CD4-positive, alpha-beta T cell treated with Interleukin-15 for 1 hour (primary cell): ENCODE measurements at places on chromosomes 13 and 19.

- no peak for DNase-seq
These were observed 10.2 kb upstream of the SIGLEC6 start for GRCh38 chr19:51541458-51542357.

- peak; percentile 67 for DNase-seq
These were observed 58.0 kb upstream of the CYSLTR2 start for GRCh38 chr13:48595431-48596429.

GRCh38 chr13:40152145-40152544 is 496.7 kb downstream of the COG6 start:
- DNase-seq, result no peak

DNA sequence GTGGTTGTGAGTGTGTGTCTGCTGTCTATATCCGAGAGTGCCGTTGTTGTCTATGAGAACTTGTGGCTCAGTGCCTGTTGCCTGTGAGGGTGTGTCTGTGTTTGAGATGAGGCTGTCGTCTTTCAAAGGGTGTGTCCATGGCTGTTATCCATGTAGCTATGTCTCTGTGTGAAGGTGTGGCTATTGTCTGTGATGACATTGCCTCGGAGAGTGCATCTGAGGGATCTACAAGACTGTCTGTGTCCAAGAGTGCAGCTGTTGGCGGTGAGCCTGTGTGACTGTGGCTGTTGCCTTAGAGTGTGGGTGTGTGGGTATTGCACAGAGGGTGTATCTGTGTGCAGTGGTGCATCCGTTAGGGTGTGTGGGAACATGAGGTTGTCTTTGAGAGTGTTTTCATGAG is 4.9 kb downstream of the NUMBL start:
- DNase-seq, result no peak

- DNase-seq, result no peak
These were observed 39.1 kb upstream of the RNF113B start for GRCh38 chr13:98216135-98216565.

- no peak for DNase-seq
These were observed 9.3 kb upstream of the MISP start for GRCh38 chr19:741506-742131.

DNA sequence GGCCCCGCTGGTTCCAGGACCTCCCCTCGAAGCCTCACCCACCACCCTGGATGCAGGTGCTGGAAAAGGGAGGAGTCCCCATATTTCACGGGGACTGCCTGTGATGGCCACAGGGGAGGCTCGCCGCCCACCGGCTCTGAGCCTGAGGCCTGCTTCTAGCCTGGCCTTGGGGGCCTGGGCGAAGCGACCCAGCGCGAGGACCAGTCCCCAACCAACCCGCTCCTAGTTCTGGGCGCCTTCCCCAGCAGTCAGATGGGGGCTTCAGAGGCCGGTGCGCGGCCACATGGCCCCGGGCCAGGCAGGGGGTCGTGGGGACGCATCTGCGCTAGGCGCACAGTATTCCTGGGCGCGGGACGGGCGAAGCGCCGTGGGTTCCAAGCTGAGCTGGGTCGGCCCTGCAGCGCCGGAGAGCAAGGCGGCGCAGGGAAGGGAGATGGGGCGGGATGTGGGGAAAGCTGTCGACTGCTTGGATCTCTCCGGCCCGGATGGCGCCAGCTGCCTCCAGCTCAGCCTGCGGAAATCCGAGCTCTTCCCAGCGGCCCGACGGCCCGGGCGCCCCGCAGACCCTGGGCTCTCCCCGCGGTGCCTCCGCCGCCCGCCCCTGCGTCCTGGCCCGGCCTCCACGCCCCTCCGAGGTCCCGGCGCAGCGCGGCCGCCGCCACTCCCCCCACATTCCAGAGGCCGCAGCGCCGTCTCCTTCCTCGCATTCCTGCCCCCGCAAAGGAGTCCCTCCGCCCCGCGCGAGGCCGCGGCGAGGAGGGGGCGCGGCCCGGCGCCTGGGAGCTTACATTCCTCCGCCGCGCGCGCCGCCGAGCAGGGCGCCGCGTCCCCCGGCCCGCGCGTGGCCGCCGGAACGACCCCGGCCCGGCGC is at the start of gene WTIP:
WTIP (plus strand) TSS at position 788 of the 871 bp plus-strand sequence. CDS start 217 bp downstream, outside the sequence.
- no peak for DNase-seq

DNA sequence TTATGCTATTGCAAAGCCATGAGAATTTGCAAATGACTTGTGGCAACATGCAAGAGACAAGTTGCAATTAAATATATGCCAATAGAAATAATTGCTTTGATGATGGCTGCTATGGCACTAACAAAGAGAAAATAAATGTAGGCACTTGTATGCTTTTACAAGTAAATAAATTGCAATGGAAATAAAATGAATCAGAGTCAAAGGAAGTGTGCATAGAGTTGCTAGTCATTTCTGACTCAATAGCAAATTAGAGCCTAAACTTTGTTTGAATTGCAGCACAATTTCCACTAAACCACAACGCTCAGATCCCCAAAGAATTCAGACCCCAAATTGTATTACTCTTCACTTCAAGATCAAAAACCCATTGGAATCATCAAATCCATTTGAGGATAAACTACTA is 792.1 kb upstream of the ARGLU1 start:
- no peak for DNase-seq

DNA sequence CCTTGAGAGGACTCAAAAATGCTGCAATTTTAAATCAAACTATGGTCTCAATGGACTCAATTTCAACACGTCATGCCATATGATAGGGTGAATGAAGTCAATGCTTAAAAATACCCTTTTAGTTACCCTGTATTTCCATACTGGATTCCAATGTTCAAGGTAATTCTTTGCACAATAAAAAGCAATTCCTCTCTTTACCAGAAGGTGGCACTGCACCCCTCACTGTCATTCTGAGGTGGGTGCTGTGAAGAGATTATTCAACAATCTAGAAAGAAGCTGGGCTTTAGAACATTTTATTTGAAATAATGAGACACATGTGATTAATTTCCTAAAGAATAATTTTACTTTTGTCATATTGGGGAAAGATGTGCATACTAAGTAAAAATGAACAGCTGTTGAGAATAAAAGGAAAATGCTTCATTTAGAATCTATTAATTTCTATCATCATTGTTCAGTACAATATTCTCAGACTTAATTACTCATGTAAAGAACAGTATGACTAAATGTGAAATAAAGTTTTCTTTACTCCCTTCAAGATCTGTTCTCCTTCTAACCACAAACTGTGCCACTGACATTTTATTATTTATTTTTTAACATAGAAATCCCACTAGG is 789.1 kb downstream of the GPC5 start:
- DNase-seq, result no peak

- DNase-seq, result no peak
These were observed 284 bp downstream of the RNF17 start for GRCh38 chr13:24764276-24764630.
